ENCODE measurements at places on chromosomes 13 and 19.

GRCh38 chr13:99383511-99383921, 76.3 kb upstream of the GPR183 start:
- no peak for DNase-seq

DNA sequence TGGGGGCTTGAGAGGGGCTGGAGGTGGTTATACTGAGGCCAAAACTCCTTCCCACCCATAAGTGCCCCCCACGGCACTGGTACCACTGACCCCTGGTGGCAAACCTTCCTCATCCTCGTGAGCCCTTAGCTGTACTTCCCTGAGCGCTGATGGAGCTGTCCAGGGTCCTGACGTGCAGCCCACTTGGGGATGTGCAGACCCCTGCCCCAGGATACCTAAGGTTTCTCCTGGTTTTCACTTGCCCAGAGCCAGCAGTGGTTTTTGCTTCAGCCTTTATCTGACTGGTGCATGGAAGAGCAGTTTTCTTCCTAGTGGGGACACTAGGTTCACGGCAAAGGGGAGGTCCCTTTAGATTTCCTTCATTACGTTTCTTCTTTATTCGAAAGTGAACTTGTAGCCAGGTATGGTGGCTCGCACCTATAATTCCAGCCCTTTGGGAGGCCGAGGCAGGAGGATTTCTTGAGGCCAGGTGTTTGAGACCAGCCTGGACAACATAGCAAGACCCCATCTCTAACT, 28.7 kb upstream of the KCTD15 start:
- peak; percentile 47 for DNase-seq

DNA sequence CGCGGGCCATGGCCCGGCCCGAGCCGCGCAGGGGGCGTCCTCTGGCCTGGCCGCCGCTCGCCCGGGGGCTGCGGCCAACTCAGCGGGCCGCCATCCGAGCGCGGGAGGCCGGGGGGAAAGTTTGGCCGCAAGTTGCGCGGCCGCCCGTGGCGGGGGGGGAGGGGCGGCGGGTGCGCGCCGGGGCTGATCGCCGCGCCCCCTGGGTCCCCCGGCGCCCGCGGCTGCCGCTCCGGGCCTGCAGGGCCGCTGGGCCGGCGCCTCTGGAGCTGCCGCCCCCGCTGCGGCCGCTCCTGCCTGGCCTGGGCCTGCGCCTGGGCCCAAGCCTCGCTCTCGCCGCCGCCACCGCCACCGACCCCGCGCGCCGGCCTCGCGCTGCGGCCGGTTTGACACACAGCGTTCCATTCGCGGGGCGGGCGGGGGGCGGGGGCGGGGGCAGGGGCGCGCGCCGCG, at the start of gene NR2F6:
Gene NR2F6 (minus strand): TSS at position 385 of the 450 bp plus-strand sequence. CDS start 699 bp downstream, outside the sequence.
- DNase-seq, result no peak

GRCh38 chr13:32415019-32415418, 12.9 kb downstream of the N4BP2L1 start:
- no peak for DNase-seq

DNA sequence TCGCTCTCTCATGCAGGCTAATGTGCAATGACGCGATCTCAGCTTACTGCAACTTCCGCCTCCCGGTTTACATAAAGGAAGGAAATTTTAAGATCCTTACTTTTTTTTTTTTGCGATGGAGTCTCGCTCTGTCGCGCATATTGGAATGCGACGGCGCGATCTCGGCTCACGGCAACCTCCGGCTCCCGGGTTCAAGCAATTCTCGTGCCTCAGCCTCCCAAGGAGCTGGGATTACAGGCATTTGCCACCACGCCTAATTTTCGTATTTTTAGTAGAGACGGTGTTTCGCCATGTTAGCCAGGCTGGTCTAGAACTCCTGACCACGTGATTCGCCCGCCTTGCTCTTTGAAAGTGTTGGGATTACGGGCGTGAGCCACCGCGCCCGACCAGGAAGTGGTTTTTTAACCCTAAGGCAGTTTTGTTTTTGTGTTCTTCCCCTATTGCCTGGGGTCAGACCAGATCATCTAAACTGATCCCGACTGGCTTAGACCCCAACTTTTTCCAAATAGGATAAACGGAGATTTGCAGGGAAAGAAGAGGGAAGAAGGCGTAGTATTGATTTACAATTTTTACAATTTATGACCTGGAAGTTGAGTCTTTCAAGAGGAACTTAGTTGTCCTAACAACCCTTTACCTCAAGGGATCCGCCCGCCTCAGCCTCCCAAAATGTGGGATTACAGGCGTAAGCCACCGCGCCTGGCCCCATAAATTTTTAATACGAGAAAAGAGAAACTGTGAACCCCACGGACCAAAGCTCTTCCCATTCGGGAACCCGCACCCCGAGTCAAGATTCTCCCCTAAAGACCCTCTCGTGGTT, 142.0 kb downstream of the ZNF737 start:
- DNase-seq, result peak; percentile 73

- peak; percentile 22 for DNase-seq
Observed at GRCh38 chr19:55391191-55391670, 5.5 kb downstream of the RPL28 start.

- DNase-seq, result no peak
Observed at GRCh38 chr13:111036665-111037064, 78.4 kb upstream of the ARHGEF7 start.

DNA sequence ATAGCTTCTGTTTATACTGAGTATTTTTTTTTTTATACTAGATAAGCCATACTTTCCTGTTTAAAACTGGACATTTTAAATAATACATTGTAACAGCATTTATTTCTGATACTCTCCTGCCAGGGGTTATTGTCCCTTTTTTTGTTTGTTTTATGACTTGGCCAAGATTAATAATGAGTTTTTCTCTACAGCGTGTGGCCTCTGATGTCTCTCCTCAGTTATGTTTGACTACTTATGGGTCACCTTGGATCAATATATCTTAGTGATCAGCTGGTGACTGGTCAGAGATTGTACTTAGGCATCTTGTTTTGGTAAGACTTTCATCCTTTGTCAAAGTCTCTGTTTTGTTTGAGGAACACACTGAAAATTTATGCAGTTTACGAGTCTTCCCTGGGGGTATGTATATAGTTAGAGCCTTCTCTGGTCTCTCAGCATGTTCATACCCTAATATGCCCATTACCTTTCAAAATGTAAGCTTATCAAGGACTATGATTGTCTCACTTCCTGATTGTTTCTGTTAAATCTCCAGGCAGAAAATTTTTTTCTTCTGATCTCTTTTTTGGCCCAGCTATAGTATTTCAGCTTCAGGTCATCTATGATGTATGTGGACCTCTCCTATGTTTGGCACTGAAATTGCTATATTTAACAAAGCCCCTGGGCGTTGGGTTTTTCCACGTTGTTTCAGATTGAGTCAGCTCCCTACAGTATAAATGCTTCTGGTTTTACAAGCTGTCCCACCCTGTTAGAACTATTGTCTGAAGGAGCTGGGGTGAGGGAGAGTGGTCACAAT, 87.9 kb downstream of the URI1 start:
- DNase-seq, result no peak

DNA sequence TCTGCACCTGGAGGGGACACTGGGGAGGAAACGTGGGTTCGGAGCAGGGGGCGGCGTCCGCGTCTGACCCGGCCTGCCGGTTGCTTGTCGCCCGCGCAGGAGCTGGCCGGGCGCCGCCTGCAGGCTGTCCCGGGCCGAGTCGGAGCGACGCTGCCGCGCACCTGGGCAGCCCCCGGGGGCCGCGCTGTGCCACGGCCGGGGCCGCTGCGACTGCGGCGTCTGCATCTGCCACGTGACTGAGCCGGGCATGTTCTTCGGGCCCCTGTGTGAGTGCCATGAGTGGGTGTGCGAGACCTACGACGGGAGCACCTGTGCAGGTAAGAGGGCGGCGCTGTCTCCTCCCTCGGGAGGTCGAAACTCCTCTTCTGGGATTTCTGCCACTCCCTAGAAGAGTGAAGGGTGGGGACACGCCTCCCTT, 1.3 kb downstream of the ITGBL1 start:
- no peak for DNase-seq

DNA sequence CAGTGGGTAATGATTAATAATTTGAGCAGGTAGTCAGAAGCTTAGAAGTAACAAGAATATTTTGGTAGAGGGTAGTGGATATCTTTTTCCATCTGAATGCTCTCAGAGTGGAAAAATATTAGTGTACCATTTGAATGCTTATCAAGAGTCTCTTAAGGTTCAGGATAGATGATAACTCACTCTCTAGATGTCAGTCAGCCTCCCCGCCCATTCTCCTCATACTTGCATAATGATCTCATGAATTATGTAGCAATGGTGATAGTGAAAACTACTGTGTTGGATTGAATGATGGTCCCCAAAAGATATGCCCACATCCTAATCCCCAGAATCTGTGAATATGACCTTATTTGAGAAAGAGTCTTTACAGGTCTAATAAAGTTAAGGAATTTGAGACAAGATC, 132.7 kb upstream of the KLF12 start:
- DNase-seq, result no peak

GRCh38 chr19:23762884-23763711, 4.4 kb upstream of the ZNF681 start:
- peak; percentile 89 for DNase-seq

DNA sequence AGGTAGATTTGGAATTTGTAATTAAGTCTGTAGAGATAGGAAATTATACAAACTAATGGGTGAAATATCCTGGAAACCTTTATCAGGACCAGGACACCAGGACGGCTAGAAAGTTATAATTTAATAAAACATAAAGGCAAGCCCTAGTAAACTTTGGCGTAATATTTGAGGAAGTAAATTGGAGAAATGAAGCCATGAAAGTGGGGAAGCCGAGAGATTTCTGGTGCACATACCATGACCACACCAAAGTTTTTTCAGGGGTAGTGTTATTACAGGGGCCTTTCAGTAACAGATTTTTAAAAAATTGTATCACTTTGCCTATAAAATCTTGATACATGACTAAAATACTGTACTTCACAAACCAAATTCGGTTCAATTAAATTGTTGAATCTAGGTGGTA, 54.7 kb upstream of the URAD start:
- no peak for DNase-seq

GRCh38 chr13:46756977-46757376, 40.0 kb downstream of the ESD start:
- no peak for DNase-seq

GRCh38 chr13:59458908-59459579, 704.7 kb downstream of the DIAPH3 start:
- no peak for DNase-seq

DNA sequence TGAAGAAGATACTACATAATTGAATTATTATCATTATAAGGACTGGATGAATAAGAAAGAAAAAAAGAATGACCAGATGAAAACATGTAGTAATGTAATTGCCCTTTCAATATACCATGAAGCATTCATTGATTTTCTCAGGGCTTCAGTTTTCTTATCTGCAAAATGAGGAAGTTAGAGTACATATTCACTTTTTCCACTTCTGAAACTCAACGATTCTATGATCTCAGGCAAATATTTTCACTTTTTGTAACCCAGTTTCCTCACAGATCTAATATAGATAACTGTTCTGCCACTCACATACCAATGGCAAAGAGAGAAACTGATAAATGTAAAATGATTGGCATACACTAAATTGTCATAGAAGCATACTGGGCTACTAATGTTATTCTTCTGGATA, 856.6 kb upstream of the KLHL1 start:
- no peak for DNase-seq

GRCh38 chr13:109371066-109371465, 415.3 kb downstream of the IRS2 start:
- DNase-seq, result no peak

- DNase-seq, result no peak
Observed at GRCh38 chr13:39257642-39258041, 219.4 kb downstream of the NHLRC3 start.

GRCh38 chr13:47175172-47175866, 278.5 kb upstream of the HTR2A start:
- no peak for DNase-seq

- DNase-seq, result no peak
Observed at GRCh38 chr13:99191336-99191899, 9.2 kb upstream of the UBAC2 start.

DNA sequence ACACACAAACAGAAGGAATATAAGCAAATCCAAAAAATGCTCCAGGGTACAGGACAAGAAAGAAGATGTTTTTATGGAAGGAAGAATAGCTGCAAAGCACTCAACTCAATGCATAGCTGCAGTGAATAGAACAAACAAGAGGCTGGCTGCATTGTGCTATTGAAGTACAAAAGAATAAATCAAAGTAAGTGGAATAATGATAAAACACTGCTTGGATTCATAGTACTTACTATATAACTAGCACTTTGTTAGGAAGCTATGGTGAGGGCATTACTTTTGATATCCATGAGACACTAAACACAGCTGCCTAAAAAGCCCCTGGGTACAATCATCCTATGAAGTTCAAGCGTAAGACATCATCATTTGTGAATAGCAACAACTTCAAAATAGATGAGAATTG, 350.1 kb downstream of the PCDH9 start:
- DNase-seq, result no peak

GRCh38 chr13:28618230-28618994, 40.5 kb upstream of the POMP start:
- no peak for DNase-seq

GRCh38 chr13:37870489-37870845, 895 bp upstream of the TRPC4 start:
- DNase-seq, result no peak

- DNase-seq, result no peak
Observed at GRCh38 chr13:65401315-65401714, 1828.8 kb downstream of the PCDH9 start.

GRCh38 chr19:45156011-45156630, 4.7 kb downstream of the NKPD1 start:
- DNase-seq, result no peak

DNA sequence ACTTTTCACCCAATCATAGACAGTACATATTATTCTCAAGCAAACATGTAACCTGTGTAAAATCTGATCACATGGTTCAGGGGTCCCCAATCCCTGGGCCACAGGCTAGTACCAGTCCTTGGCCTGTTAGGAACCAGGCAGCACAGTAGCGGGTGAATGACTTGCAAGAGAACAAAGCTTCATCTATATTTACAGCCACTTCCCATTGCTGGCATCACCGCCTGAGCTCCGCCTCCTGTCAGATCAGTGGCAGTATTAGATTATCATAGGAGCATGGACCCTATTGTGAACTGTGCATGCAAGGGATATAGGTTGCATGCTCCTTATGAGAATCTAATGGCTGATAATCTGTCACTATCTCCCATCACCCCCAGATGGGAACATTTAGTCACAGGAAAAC, 133.1 kb downstream of the MAB21L1 start:
- DNase-seq, result no peak

DNA sequence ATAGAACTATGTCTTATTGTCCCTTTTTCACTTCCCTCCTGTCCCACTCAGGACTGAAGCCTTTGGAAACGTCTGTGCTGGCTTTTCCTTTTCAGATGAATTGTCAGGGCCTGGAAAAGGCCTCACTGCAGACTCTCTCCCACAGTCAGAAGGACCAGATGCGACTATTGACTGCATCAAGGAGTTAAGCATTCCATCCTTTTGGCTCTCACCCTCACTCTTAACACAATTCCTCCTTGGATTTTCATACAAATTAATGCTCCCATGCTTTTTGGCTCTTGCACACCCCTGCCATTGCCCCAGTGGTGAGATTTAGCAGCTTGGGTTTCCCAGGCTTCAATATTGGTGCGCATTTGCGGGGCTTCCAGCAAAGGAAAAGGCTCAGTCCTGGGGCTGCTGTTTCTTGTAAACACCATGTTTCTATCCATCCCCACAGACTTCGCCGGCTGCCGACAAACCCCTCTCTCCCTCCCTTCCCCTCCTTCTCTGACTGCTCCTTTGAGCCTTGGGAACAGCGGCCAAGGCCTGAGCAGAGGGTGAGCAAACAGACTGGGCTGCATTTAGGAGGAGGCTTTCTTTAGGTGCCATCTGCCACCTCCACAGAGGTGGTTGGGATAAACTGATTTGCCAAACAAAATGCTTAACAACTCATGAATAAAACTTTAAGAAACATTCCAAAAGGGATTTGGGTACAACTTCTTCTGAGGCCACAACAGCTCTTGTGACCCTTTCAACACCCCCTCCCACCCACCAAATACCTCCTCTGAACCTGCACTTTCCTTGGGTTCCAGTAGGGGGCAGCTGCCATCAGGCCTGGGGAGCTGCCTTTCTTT, 48.6 kb upstream of the PCDH8 start:
- peak; percentile 69 for DNase-seq
